Breast epithelium (tissue), 4 donors: ENCODE measurements at places on chromosomes 5 and 9.

- DNase-seq: no peak
Measured at GRCh38 chr9:79769476-79770275, 197.9 kb downstream of the TLE4 start.

DNA sequence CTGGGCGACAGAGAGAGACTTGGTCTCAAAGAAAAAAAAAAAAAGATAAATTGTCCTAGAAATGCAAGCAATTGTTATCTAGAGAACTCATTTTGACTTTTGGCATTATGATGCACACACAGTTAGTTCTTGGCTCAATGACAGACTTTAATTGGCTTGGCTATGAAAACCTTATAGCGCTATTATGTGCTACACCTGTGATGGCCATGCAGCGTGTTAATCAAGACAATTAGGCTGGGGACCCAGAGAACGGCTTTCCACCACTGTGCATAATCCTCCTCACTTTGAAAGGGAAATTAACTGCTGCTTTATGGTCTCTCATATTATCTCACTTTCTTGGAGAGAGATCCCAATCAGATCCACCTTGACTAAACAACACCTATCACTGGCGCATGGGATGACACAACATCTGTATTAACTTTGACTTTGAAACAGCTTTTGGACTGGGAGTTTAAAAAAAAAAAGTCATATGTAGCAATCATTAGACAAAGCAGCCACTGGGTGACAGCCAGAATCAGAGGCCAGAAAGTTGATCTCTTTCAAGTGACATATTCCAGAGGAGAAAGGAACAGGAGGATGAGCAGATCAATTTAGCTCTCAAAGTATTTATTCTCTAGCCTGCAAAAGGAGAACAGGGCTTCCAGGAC, 132.5 kb downstream of the PPP2R2B start:
- DNase-seq: no peak

DNA sequence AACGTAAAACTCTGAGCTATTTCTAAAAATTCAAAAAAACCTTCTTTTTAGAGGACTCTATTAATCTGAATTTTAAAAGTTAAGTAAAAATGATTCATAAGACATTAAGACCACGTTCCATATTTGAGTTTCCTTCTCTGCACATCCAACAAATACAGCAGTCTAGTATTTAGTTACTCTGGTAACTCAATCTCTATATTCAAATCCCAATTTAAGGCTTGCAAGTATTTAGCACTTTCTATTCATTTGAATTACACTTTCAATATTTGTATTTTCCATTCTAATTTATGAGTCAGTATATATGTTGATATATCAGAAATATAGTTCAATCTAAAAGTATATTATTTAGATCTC, 17.7 kb downstream of the RFX3 start:
- DNase-seq: no peak

GRCh38 chr5:131983244-131983771, 28.1 kb downstream of the ACSL6 start:
- no peak for DNase-seq

DNA sequence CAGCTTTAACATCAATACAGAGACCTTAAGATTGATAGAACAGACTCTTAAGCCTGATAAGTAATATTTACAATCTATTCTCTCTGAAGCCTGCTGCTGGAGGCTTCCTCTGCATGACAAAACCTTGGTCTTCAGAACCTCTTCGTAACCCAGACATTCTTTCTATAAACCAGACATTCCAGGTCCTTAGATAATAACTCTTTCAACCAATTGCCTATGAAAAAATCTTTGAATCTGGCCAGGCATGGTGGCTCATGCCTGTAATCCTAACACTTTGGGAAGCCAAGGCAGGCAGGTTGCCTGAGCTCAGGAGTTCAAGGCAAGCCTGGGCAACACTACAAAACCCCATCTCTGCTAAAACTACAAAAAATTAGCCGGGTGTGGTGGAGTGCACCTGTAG, 327.8 kb downstream of the ENC1 start:
- DNase-seq: no peak

GRCh38 chr9:109320331-109320741, 523 bp downstream of the EPB41L4B start:
- DNase-seq: no peak

- no peak for DNase-seq
Measured at GRCh38 chr5:87755360-87755759, 342.6 kb upstream of the CCNH start.

DNA sequence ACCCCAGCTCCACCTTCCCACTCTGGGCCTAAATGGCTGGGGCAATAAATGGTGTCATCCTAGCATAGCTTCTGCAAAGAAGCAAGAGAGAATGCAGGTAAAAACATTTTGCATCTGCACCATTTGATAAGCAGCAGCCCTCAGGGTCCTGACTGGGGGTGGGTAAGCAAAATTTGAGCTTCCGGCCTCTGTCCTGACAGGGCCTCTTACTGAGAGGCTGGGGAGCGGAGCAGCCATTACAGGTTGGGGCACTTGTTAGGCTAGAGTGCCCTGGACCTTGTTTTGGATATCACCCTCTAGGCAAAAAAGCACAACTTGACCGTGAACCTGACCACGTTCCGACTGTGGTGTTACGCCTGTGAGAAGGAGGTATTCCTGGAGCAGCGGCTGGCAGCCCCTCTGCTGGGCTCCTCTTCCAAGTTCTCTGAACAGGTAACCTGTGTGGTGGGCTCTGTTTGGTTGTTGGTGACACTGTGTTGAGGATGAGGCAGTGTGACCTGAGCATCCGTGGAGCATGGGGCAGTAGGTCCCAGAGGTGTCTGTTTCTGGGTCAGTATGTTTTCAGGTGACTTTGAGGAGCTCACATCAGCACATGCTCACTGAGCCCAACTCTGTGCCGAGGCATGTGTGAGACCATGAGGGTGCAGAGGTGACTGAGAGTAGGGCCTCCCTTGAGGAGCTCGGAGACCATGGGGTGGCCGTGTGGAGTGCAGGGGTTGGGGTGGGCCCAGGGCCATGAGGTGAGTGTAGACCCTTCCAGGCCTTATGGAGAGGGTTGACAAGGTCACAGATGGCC, 23.1 kb downstream of the USP20 start:
- DNase-seq: no peak

- no peak for DNase-seq
Measured at GRCh38 chr5:171365351-171365750, 22.3 kb upstream of the NPM1 start.

DNA sequence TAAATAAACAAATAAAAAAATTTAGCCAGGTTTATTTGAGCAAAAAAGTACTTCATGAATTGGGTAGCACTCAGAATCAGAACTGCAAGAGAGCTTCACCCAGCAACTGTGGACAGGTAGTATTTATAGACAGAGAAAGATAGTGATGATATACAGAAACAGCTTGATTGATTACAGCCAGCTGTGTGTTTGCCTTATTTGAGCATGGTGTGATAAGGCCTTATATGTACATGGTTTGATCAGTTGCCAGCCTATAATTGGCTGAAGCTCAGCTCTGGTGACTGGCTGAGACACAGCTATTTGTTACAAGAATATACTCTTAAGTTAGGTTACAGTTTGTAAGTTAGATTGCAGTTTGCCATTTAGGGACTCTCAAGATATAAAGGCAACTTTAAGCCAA, 34.3 kb upstream of the ARL15 start:
- no peak for DNase-seq

GRCh38 chr9:91710158-91710557, 239.9 kb downstream of the ROR2 start:
- no peak for DNase-seq

GRCh38 chr5:107646418-107646817, 24.3 kb downstream of the EFNA5 start:
- no peak for DNase-seq

DNA sequence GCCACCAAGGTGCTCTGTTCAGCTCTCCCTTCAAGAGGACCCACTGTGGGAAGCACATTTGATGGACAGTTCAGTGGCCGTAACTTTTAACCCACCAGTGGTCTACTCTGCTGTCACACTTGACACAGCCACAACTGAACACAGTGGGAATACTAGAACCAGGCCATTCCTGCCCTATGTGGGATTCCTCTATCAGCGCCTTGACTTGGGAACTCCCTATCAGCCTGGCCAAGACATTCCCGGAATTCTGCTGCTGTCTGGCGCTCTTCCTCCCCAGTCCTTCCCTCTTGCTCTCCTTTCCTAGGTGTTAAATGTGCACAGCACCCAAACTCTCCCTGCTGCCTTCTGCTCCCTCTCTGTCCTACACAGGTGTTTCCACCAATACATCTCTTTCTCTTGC, 23.1 kb upstream of the SH3PXD2B start:
- DNase-seq: no peak

- DNase-seq: no peak
Measured at GRCh38 chr9:83239747-83240146, 176.8 kb upstream of the RASEF start.
